Cerebellum (tissue), 4 donors: ENCODE measurements at places on chromosomes 5 and 9. TPM values are rescaled to one million over a fixed set of nuclear protein-coding genes. Genes with fewer than 3 reads are reported as not detected.

DNA sequence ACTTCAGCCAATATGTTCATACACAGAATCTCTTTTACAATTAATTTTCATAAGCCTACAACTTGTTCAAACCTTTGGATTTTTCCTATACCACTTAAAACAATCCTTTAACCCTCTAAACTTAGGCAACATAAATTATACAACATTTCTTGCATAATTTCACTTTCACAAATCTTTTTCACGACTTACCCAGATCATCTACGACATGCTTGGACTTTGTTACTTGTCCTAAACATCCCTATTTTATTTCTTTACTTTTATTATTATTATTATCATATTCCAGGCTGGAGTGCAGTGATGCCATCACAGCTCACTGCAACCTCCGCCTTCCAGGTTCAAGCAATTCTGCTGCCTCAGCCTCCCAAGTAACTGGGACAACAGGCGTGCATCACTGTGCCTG is 68.0 kb downstream of the CACNA1B start:
- DNase-seq = no peak

- peak; percentile 41 for DNase-seq
Observed at GRCh38 chr5:132427281-132428146, 58.0 kb downstream of the SLC22A5 start.

DNA sequence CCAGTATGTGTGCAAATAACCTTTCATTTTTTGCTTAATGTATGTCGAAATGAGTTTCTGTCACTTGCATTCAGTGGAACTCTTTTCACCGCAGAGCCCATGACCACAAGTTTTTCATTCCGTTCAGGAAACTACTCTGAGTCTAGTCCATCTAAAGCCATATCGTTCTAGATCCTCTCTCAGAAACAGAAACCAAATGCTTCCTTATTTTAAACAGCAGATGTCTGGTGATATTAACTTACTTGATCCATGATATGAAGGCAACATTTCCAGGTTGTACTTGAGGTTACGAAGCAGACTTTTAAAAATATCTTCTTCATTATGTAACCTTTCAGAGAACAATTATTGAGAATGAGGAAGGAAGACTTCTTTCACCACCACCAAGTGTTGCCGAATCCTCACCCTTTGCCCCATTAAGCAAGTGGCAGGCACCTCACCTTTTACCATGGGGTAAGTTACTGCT is 72.4 kb upstream of the GNAQ start:
- no peak for DNase-seq

GRCh38 chr5:50694027-50694590 is 27.7 kb downstream of the PARP8 start:
- DNase-seq = no peak

- DNase-seq = no peak
Observed at GRCh38 chr5:146669656-146670055, 153.7 kb upstream of the GPR151 start.

CCDC183 gene
- total RNA-seq = 1.7 TPM
